ENCODE measurements at places on chromosomes 7 and 10.

DNA sequence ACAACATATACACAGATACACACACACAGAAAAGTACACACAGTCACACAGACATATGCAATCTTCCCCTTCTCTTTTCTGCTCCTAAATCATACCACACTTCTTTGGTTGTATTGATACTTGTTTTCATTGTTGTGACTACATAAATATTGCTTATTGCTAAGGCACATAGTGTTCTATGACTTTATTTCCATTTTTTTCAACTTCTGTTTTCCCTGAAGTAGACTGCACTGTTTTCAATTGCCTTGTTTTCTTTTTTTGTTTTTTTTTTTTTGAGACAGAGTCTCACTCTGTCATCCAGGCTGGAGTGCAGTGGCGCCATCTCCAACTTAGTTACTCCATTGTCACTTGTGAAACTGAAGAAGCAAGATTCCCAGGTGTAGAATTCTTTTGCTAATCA, 10.0 kb upstream of the PRKAR2B start:
- DNase-seq, result no peak

DNA sequence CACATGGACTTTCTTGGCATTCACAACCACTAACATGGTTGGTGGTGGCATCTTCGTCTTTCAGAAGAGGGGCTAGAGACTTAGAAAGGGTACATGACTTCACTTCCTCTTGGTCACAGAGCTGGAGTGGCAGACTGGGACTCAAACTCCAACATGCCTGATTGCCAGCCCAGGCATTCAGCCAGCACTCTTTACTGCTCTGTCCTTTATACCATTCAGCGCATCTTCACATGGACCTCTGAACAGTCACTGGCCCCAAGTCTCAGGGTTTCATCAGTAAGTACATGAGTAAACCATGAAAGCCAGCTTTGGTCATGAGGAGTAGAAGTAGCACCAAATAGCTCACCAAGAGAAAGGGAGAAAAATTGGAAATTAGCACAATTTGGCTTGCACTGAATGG, 148.4 kb upstream of the KLF14 start:
- no peak for DNase-seq

- DNase-seq, result no peak
Observed at GRCh38 chr7:106794276-106795083, 70.6 kb upstream of the PIK3CG start.

DNA sequence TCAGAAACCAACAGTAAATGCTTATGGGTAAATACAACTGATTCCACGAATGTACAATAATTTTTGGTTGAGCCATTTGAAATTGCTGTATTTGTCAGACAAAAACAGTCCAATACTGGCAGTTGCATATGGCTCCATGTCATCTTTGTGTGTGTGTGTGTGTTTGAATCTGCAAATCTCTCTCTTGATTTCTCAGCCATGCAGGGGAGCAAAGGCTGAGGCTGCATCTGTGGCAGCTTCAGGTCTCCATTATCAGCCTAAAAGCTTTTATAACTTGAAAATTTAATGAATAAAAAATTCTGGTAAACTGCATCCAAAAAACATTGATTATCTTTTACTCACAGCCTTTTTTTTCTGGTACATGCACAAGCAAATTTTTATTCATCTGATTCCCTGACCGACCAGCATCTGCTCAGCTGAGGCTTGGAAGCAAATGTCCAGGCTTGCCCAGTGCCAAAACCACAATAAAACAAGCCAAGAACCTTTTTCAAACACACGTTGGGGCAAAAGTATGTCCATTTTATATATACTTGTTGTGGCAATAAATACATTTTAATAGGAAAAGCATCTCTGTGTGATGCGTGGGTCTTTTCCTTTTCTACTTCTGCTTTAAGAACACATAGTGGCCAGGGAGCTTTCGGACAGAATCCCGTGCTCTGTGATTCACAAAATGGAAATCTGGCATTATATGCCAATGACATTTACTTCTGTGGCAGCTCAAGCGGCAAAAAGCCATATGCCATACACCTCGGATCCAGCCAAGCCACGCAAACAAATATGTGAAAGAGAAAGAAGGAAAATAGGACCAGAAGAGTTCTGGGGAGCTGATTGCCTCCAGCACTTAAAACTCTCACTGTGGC, 275.6 kb upstream of the AOAH start:
- no peak for DNase-seq

DNA sequence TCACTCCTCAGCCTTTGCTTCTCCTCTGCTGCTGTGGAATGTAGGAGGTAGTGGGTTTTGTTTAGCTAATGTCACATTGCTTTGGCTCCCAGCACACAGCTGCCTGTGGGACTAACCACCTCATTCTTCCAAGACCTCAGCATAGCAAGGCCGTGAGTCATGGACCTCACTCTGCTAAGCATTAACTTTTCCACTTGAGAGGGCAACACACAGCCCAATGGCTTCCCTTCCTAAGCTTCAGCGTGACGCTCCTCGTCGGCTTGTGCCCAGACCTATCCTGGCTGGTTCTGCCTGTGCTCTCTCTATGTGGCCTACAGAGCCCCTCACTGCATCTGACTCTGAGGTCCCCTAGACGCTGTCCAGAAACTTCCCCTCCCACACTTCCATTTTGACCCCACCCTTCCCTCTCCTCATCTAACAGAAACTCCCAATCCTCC, 23.3 kb downstream of the MYOF start:
- DNase-seq, result peak; percentile 74

- no peak for DNase-seq
Observed at GRCh38 chr10:110775406-110775805, 96.3 kb upstream of the PDCD4 start.

- no peak for DNase-seq
Observed at GRCh38 chr7:149432121-149432691, 28.7 kb downstream of the ZNF777 start.

Measured in right kidney (tissue), 9 donors.